Adrenal gland (tissue), 19 donors: ENCODE measurements at places on chromosomes 7 and 10. TPM values are rescaled to one million over a fixed set of nuclear protein-coding genes. Genes with fewer than 3 reads are reported as not detected.
A peak's percentile ranks its signal among the peaks of the same experiment; 100 is the strongest.

ASB10 gene
- not detected for total RNA-seq

DNA sequence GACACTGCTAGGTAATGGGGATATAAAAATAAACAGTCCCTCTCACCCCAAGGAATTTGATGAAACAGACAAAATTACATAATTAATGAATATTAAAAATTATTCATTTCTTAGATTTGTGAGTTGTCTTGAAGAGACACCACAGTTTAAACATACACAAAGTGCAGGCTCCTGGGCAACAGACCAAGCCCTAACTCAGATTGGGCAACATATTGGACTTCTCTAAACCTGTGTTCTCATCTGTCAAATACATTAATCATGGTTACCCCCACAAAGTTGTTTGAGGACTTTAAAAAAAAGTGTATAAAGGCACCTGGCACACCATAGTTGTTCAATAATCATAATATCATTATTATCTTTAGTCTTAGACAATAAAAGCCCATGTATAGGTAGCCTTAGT lies 62.5 kb upstream of the CAPZA2 start:
- no peaks in the 10 kb centered on the region for H3K4me1 ChIP-seq
- H3K27me3 ChIP-seq: peaks cover 3% of the 10 kb centered on the region
- DNase-seq: no peak

CAMK2B gene
- total RNA-seq: 9.2 TPM

DNA sequence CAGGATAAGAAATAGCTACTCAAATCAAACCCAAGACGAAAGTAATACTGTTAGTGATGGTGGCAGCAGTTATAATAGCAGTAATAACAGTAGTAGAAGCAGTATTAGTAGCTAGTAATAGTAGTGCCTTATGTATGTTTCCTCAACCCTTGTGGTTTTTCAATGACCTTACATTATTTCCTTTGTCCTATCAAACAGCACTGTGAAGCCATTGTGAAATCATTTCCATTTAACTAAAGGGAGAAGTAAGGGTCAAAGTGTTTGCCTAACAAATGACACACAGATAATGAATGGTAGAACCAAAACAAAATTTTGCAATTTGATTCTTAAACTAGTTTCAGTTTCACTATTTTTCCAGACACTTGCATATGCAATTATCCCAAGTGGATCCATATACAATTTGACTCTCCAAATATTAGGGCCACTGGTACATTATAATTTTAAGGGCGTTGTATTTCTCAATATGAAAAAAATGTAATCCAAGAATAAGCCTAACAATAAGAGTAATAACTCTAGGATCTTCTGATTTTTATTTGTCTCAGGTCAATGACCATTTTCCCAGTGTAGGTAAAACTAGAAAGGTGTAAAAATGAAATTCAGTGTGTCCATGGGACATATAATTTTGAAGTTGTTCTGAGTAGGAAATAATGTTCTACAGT lies 33.7 kb upstream of the TMEM26 start:
- H3K36me3 ChIP-seq: no peaks in the 10 kb centered on the region
- no peaks in the 10 kb centered on the region for H3K27me3 ChIP-seq
- no peak for DNase-seq
- no peaks in the 10 kb centered on the region for H3K4me1 ChIP-seq
- H3K4me3 ChIP-seq: no peak overlapping the region
- H3K27ac ChIP-seq: no peak overlapping the region

DNA sequence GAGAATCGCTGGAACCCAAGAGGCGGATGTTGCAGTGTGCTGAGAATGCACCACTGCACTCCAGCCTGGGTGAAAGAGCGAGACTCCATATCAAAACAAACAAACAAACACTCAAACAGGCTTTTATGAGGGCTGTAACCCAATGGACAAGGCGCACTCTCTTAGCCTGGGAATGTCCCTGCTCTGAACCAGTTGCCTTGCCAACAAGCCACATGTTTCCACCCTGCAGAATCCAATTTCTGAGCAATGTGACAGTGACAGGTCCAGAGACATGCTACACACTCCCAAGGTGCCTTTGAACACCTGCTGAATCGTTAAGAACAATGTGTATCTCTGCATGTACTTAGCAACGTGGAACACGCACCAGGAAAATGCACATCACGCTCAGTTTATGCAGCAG lies 186.8 kb upstream of the AUTS2 start:
- H3K27me3 ChIP-seq: no peaks in the 10 kb centered on the region
- H3K27ac ChIP-seq: no peak overlapping the region
- H3K36me3 ChIP-seq: no peaks in the 10 kb centered on the region

DNA sequence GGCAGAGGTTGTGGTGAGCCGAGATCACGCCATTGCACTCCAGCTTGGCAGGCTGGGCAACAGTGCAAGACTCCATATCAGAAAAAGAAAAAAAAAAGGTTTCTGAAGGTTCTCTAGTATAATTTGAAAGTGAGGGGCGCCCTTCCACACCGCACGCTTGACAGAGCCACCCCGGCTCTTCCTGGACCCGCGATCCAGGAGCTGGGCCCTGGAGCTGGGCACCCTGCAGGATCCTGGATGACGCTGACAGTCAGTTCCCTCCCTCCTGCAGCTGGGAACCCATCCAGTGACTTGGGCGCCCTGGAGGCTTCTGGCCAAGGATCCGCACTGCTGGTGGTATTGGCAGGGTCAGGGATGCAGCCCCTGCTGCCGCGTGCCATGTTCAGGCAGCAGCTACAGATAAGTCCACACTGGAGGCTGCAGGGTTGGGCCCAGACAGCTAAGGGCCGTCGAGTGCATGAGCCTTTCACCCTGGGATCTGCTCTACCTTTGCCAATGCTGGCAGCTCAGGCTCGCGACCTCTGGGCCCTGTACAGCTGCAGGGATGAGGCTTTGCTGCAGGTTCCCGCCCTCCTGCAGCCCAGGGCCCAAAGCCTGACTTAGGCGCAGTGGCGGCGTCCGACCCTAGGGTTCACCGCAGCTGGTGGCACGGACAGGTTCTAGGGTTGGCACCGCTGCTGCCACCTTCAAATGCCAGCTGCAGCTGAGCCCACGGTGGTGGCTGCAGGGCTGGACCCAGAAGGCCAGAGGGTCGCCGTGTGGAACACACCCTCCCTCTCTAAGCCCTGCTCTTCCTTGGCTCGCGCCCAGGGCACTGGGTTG lies 110.2 kb downstream of the OR13A1 start:
- H3K27ac ChIP-seq: no peak overlapping the region
- DNase-seq: no peak
- no peaks in the 10 kb centered on the region for H3K36me3 ChIP-seq
- no peak overlapping the region for H3K4me3 ChIP-seq

GRCh38 chr7:149782682-149783345 lies 9.4 kb upstream of the ZNF467 start:
- no peak overlapping the region for H3K27ac ChIP-seq
- H3K36me3 ChIP-seq: no peaks in the 10 kb centered on the region
- no peaks in the 10 kb centered on the region for H3K4me1 ChIP-seq
- no peak for DNase-seq
- H3K4me3 ChIP-seq: no peak overlapping the region

- peaks cover 31% of the 10 kb centered on the region for H3K27me3 ChIP-seq
- H3K27ac ChIP-seq: no peak overlapping the region
- H3K4me3 ChIP-seq: no peak overlapping the region
- no peaks in the 10 kb centered on the region for H3K36me3 ChIP-seq
- no peak for DNase-seq
Measured at GRCh38 chr7:155477476-155477875, 19.5 kb downstream of the EN2 start.

CNPY1 gene
- not detected for total RNA-seq

OR6B1 gene
- total RNA-seq: not detected

DNA sequence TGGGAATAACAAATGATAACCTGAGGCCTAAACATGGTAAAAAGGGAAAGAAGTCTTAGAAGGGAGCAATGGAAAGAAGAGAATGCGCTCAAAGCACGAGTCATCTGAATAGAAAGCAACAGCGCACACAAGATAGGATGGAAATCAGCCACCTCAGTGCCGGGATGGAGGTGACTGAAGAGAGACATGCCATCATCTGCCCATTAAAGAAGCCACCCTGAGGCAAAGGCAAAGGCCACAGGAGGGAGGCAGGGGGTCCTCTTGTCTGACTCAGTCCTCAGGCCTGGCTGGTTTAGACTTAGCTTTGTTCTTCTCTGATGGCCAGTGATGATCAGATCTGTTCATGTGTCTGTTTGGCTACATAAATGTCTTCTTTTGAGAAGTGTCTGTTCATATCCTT lies 180.6 kb downstream of the CHCHD3 start:
- no peaks in the 10 kb centered on the region for H3K27me3 ChIP-seq
- no peak overlapping the region for H3K4me3 ChIP-seq
- H3K4me1 ChIP-seq: no peaks in the 10 kb centered on the region
- no peak overlapping the region for H3K27ac ChIP-seq

DNA sequence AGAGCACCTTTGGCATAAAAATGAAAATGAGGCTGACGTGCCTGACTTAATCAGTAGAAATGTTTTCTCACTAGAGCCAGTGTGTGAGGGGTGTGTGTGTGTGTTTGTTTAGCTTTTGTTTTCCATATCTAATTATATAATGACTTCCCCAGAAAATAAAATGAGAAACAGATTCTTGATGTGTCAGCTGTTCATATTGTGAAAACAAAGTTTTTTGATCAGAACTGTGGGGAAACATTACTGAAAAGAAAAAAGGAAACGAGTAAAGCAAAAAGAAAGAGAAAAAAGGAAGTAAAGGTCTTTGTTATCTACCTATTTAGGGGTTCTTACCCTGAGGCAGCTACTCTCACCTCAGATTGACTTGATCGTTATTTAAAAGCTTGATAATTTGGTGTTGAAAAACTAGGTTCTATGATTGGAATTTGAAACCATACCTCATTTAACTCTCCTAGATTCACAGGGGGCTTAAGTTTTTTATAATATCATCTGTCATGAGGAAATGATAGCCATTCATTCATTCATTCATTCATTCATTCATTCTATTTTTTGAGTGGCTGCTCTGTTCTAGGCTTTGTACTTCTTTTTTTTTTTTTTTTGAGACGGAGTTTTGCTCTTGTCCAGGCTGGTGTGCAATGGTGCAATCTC lies 58.0 kb downstream of the CREM start:
- H3K27ac ChIP-seq: peak overlapping the region; percentile 52
- no peaks in the 10 kb centered on the region for H3K4me1 ChIP-seq
- no peaks in the 10 kb centered on the region for H3K27me3 ChIP-seq
- no peaks in the 10 kb centered on the region for H3K36me3 ChIP-seq
- DNase-seq: no peak

ZNF33A gene
- total RNA-seq: 33.8 TPM
